NCI-H526 (cell line): ENCODE measurements at places on chromosomes 6 and 20.

- DNase-seq: no peak
Measured at GRCh38 chr6:153790048-153790447, 249.0 kb upstream of the OPRM1 start.

DNA sequence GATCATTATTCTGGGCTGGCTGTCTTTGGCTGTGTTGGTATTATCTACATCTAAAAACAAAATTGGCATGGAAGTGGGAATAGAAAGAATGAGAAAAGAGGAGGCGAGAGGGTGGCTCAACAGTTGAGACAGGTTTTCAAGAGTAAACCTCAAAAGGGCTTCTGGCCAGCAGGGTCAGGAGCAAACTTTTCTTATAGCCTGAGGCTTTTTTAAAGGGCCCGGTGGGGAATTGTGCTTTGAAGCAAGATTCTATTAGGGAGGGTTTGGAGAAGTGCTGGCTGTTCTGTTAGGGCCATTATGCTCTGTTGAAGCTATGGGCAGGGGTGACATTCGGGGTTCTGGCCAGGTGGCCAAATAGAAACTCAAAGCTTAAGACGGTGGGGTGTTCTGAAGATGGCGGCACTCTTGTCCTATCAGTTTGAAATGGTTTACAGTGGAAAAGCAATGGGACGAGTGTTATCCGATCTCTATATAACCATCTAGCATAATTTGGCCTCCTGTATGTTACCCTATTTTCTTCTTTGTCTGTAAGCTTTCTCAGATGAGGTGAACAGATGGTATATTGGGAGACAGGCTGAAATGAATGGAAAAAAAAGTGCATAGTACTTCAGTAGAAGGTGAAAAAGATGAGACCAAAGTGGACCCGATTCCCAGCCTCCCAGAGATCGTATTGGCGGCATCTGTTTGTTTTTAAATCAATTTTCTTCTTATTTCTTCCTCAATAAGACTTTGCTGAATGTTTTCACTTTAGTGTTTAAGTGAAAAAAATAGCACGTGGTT, 132.1 kb upstream of the CNR1 start:
- no peak for DNase-seq

- DNase-seq: no peak
Measured at GRCh38 chr6:46651006-46651405, 1.6 kb downstream of the CYP39A1 start.

DNA sequence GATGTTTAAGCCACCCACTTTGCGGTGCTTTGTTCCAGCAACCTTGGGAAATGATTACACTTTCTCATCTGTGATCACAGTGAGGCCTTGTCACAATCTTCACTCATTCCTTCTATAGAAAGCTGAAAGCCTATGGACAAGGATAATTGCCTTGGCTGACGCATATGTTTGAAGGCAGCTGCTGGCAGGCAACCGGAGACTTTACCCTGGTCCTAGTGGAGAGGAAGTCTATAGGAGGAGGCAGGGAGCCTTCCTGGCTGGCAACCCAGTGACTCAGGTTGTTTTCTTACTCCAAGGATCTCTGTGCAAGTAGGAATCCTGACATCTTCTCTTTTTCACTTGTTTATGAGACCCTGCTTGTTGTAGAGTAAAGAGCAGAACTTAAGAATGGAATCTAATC, 34.1 kb upstream of the ESR1 start:
- no peak for DNase-seq

GRCh38 chr6:24925661-24926060, 10.1 kb downstream of the RIPOR2 start:
- DNase-seq: no peak
